Inflammatory macrophage treated with lipopolysaccharide for 1 hour (primary cell): ENCODE measurements at places on chromosomes 11 and 22.

GRCh38 chr11:98630736-98631135 is 390.0 kb upstream of the CNTN5 start:
- DNase-seq: no peak

- DNase-seq: no peak
These were observed 280.7 kb upstream of the RAG2 start for GRCh38 chr11:36878737-36879136.

GRCh38 chr22:29308791-29309262 is 2.4 kb downstream of the GAS2L1 start:
- DNase-seq: no peak

- DNase-seq: no peak
These were observed 12.9 kb upstream of the SYTL2 start for GRCh38 chr11:85823816-85824215.

DNA sequence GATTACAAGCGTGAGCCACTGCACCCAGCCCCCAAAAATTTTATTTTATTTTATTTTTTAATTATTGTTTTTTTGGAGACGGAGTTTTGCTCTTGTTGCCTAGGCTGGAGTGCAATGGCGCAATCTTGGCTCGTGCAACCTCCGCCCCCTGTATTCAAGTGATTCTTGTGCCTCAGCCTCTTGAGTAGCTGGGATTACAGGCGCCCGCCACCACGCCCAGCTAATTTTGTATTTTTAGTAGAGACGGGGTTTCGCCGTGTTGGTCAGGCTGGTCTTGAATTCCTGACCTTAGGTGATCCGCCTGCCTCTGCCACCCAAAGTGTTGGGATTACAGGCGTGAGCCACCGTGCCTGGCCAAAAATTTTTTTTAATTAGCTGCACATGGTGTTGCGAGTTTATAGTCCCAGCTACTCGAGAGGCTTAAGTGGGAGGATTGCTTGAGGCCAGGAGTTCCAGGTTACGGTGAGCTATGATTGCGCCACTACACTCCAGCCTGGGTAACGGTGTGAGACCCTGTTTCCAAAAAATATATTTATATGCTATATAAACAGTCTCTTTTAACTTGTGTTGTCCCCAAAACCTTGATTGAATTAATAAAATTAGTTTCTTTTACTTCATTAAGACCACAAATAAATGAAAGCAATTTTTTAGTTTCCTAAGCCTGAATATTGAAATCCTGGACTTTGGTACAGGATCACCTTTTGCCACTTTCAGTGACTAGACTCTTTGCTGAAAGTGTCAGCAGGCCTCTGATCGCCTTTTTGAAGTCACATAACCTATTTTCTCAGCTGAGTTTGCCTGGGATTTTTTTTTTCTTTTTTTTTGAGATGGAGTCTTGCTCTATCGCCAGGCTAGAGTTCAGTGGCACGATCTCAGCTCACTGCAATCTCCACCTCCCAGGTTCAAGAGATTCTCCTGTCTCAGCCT is 16.2 kb downstream of the ATG13 start:
- DNase-seq: no peak

- DNase-seq: no peak
These were observed 35.4 kb upstream of the BRSK2 start for GRCh38 chr11:1354125-1354938.

DNA sequence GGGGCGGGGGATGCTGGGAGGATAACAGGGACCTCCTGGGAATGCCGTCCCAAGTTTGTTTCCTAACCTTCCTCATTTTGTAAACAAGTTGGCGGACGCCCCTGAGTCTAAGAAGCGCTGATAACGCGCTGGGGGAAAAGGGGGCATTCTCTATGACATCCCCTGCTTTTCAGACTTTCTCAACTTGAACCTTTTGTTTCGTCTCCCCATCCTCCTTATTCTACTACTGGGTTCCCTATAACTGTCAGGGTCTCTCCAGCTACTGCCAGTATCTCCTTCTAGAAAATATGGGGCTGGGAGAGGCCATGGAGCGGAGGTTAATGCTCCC is 654 bp downstream of the TMEM86A start:
- no peak for DNase-seq

- DNase-seq: no peak
These were observed 86.3 kb upstream of the RTL6 start for GRCh38 chr22:44584256-44584902.

GRCh38 chr11:62125316-62125715 is 1.5 kb downstream of the INCENP start:
- no peak for DNase-seq

GRCh38 chr11:1450344-1450875 is 36.2 kb downstream of the MOB2 start:
- no peak for DNase-seq

DNA sequence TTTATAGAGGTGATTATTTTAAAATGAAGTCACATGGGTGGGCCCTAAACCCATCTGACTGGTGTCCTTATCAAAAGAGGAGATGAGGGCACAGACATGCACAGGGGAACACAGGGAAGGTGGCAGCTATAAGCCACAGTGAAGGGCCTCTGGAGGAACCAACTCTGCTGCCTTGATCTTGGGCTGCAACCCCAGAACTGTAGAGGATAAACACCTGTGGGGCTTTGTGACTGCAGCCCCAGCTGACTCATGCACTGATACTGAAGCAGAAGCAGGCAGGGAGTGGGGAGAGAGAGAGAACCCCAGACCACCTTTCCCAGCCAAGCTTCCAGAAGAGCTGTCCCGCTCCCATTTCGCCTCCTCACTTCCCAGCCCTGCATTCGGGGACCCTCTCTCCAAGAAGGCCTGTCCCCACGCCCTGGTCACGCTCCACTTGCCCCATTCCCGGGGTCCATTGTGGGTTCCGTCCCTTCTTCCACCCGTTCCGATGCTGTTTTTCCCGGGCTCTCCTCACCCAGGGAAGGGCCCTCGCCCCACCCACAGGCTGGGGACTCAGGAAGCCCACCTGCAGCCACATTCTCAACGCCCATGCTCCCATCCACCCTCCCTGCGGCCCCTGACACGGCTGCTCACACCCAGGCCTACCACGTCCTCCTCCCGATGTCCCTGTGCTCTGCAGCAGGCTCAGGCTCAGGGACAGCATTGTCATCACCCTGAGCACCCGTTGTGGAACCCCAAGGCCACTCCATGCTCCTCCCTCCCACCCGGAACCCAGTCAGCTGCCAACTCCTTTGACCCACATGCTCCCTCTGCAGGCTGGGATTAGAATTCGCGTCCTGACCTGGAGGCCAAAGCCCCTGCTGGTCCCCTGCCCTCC is 90.8 kb upstream of the SHANK2 start:
- DNase-seq: no peak

GRCh38 chr11:69662021-69662698 is 13.0 kb downstream of the LTO1 start:
- no peak for DNase-seq

GRCh38 chr11:32895471-32895870 is 2.9 kb downstream of the QSER1 start:
- DNase-seq: no peak

DNA sequence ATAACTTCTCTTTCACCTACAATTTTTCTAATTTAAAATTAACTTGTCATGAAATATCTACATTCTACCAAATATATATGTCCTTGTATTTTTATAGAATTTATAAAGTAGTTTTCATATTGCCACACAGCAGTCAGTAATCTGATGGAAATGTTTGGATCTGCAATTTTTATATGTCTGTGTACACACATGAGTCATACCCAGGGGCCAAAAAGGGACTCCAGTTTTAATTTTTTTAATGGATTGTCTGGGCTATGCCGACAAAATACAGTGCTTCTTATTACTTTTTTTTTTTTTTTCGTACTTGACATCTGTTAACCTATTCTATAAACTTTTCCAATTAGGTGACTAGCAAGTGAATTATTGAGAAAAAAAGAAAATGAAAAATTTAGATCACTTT is 6.3 kb downstream of the GUCY1A2 start:
- DNase-seq: no peak

DNA sequence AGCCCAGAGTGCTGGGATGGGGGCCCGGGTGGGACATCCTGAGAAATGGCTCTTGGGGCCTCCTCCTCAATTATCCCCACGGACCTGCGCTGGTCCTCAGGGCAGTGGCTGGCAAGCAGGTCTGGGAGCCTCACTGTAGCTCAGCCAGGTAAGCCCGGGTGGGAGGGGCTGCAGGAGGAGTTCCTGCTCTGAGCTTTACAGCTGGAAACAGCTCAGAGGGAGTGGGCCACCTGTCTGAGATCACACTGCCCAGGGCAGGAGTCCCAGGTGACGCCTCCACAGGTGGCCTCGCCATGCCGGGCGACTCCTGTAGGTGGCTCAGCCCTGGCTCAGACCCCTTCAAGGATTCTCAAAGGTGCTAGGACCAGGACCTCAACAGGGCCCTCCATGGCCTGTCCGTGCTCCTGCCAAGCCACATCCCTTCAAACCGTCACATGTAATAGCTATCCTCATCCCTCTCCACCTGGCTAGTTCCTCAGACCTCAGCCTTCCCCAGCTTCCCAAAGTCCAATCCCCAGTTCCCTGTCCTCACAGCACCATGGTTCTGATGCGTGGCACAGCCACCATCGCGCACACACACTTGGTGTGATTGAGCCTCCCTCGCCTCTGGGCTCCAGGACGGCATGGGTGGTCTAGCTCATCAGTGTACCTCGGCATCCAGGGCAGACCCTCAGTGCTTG is 3.6 kb upstream of the TSSK2 start:
- DNase-seq: no peak

DNA sequence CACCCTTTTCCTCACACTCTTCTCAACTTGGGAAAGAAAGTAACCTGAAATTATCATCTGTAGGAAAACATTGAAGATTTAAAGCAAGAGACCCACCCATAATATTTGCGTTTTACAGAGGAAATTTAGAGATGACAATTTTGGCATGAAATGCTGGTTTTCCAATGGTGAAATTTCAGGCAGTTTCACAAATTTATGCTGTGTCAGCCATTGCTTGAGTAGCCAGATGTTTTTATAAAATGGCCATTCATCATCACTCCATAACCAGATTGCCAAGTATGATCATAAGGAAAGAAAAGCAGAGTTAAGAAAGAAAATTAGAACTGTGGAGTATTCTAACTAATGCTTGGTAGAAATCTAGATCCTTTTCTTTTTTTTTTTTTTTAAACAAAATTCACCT is 732.9 kb downstream of the NELL1 start:
- no peak for DNase-seq

DNA sequence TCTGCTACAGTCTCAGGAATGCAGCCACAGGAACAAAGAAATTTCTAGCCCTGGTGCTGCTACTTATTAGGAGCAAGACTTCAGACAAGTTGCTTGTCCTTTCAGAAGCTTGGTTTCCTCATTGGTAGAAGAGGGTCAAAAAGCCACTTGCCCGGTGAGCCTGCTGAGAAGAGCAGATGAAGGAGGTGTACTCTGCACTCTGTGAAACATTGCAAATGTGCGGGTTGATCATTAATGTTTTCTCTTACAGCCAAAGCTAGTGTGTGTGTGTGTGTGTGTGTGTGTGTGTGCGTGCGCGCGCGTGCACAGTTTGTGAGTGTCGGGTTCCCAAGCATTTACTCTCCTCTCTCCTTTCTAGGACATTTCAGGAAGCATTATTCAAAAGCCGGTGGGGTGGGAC is 86.3 kb upstream of the NNMT start:
- DNase-seq: no peak

DNA sequence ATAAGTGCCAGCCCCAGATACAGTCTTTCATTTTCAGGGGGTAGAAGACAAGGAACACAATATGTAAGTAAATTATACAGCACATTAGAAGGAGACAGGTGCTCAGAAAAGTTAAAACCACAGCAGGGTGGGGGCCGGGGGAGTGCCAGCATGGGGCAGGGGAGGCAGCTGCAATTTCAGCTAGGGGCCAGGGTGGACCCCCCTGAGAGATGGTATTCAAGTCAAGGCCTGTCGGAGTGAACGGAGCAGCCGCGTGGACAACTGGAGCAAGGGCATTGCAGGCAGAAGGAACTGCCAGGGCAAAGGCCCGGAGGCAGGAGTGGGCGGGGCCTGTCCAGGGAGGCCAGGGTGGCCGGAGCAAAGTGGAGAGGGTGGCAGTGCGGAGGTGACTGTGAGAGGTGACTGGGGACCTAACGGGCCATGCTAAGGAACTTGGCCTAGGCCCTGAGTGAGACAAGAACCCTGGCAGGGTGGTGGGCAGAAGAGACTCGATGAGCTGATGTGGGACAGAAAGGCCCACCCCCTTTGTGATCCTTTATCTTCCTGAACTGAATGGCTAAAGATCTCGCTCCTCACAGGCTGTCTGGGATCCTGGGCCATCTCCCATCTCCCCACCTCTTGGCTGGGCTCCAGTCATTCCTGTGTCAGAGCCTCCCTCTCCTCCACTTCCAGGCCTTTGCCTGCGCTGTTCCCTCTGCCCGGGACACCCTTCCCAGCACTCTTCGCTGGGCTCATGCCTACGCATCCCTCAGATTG is 22.4 kb upstream of the FLRT1 start:
- DNase-seq: no peak

- no peak for DNase-seq
These were observed 43.6 kb downstream of the TSPAN18 start for GRCh38 chr11:44770401-44770800.

DNA sequence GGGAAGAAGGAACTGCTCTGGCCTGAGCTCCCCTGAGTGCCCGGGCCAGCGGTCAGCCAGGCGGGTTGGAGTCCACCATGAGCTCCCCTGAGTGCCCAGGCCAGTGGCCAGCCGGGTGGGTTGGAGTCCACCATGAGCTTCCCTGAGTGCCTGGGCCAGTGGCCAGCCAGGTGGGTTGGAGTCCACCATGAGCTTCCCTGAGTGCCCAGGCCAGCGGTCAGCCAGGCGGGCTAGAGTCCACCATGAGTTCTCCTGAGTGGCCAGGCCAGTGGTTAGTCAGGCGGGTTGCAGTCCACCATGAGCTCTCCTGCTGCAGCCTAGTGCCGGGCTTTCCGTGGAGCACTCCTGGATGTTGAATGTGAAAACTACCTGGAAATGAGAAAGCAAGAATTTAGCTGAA is 844.0 kb downstream of the TBC1D22A start:
- no peak for DNase-seq

DNA sequence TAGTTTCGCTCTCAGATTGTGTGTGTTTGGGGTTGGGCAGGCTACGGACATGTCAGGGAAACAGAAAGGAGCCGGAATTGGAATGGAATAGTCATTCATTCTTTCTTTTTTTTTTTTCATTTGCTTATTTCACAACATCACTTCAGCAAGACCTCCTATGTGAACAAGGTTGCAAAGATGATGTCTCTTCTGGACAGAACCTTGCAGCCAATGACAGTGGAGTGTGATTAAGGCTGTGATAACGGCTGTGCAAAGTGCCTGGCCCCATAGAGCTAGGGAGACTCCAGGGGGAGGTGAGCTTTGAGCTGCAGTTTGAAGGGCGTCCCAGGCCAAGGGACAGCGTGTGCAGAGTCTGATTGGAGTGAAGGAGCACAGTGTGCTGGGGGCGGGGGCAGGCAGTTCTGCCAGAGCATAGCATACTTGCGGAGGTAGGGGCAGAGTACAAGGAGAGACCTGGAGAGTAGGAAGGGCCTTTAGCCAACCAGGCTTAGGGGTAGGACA is 3.4 kb downstream of the TIGD3 start:
- no peak for DNase-seq
